ENCODE measurements at places on chromosomes 6 and 20. TPM values are rescaled to one million over a fixed set of nuclear protein-coding genes. Genes with fewer than 3 reads are reported as not detected.

Gene TPX2
- total RNA-seq = 111 TPM

Gene MRAP2
- not detected for total RNA-seq

Gene FOXQ1
- not detected for total RNA-seq

Gene GPX6
- total RNA-seq = not detected

Gene CRISP3
- total RNA-seq = not detected

Gene TFAP2A
- not detected for total RNA-seq

Gene PRDM1
- 13.4 TPM for total RNA-seq

Gene BPIFB2
- total RNA-seq = not detected

DNA sequence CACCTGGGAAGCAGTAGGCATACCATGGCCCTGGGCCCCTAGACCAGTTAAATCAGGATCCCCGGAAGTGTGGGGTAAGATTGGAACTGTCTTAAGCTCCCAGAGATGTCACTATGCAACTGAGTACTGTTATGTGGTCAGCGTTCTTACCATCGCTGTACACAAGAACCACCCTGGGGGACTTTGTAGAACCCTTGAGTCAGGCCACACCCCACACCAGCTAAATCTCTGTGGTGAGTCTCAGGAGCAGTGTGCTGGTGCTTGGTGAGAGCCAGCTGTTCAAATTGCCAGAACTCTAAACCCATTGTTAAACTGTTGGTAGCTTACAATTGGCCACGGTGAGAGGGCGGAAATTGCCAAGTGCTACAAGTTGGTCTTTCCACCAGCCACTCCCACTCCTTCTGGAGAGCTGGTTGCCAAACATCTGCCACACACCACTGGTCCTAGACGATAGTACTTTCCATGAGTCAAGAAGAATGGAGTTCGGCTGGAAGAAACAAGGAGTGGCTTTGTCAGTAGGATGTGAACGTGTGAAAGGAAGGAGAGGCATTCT is 80.5 kb upstream of the SYNDIG1 start:
- no peaks in the 10 kb centered on the region for H3K27me3 ChIP-seq
- no peaks in the 10 kb centered on the region for H3K36me3 ChIP-seq
- H3K27ac ChIP-seq = no peak overlapping the region
- peaks cover 34% of the 10 kb centered on the region for H3K4me1 ChIP-seq
- no peak for DNase-seq

DNA sequence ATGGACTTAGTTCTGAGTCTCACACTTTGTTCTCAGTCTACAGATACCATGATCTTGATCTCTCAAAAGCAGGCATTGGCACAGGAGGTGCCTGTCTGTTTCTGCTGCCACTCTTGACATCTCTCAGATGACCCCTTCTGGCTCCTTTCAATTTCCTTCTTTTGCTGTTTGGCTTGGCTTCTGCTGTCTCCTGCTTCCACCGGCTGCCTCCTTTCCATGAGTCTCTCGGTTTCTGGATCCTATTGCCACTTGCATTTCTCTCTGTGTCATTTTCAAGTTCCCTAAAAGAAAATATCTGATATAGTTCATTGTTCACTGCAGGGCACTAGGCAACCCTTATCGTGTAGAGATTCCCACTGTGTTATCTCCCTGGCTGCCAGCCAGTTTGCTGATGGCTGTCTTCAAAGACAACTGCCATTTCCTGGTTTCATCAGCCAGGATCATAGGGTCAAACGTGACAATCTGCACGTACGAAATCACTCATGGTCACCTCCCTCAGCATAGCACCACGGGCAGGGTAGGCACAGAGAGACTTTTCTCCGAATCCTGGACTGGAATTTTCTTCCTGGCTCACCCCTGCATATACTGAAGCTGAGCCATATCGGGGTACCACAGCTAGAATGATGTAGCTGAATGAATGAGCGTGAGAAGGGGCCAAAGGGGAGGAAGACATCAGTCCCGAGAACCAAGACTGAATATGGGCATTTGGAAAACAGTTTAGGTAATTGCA is 144.6 kb upstream of the TMEM170B start:
- DNase-seq = no peak
- no peaks in the 10 kb centered on the region for H3K27me3 ChIP-seq
- no peak overlapping the region for H3K4me3 ChIP-seq
- H3K27ac ChIP-seq = no peak overlapping the region
- H3K36me3 ChIP-seq = no peaks in the 10 kb centered on the region

DNA sequence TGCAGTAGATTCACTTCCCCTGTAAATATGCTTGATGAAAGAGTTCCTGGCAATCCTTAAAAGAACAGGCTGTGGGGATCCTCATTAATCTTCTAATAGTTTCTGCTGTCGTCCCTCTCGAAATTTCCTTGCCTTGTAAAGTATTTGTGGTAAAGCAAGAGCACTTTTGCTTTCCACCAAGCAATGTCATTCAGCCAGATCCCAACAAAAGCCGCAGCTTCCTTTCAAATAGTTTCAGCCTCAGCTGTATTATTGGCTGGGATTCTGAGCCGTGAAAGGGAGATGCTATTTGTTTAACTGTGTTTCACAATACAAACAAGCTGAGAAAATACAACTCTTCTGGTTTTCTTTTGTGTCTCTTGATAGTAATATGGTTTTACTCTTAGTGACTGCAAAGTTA is 48.9 kb upstream of the EPHA7 start:
- H3K36me3 ChIP-seq = no peaks in the 10 kb centered on the region
- DNase-seq = no peak
- no peaks in the 10 kb centered on the region for H3K27me3 ChIP-seq
- H3K4me1 ChIP-seq = no peaks in the 10 kb centered on the region

- no peaks in the 10 kb centered on the region for H3K36me3 ChIP-seq
- H3K4me3 ChIP-seq = no peak overlapping the region
- no peaks in the 10 kb centered on the region for H3K27me3 ChIP-seq
- H3K27ac ChIP-seq = no peak overlapping the region
- no peak for DNase-seq
These were observed 624.2 kb downstream of the COL12A1 start for GRCh38 chr6:74581681-74582080.

GRCh38 chr6:108587258-108588059 is 26.7 kb downstream of the FOXO3 start:
- no peak overlapping the region for H3K27ac ChIP-seq
- H3K4me3 ChIP-seq = no peak overlapping the region
- H3K4me1 ChIP-seq = peaks cover 43% of the 10 kb centered on the region

- no peak for DNase-seq
- no peaks in the 10 kb centered on the region for H3K4me1 ChIP-seq
- no peak overlapping the region for H3K27ac ChIP-seq
- no peak overlapping the region for H3K4me3 ChIP-seq
- no peaks in the 10 kb centered on the region for H3K36me3 ChIP-seq
These were observed 151.1 kb upstream of the GLP1R start for GRCh38 chr6:38897507-38897906.

- H3K4me1 ChIP-seq = peaks cover 11% of the 10 kb centered on the region
- DNase-seq = no peak
- no peaks in the 10 kb centered on the region for H3K36me3 ChIP-seq
- H3K27me3 ChIP-seq = peaks cover 2% of the 10 kb centered on the region
These were observed 454.3 kb upstream of the JARID2 start for GRCh38 chr6:14791526-14791925.

DNA sequence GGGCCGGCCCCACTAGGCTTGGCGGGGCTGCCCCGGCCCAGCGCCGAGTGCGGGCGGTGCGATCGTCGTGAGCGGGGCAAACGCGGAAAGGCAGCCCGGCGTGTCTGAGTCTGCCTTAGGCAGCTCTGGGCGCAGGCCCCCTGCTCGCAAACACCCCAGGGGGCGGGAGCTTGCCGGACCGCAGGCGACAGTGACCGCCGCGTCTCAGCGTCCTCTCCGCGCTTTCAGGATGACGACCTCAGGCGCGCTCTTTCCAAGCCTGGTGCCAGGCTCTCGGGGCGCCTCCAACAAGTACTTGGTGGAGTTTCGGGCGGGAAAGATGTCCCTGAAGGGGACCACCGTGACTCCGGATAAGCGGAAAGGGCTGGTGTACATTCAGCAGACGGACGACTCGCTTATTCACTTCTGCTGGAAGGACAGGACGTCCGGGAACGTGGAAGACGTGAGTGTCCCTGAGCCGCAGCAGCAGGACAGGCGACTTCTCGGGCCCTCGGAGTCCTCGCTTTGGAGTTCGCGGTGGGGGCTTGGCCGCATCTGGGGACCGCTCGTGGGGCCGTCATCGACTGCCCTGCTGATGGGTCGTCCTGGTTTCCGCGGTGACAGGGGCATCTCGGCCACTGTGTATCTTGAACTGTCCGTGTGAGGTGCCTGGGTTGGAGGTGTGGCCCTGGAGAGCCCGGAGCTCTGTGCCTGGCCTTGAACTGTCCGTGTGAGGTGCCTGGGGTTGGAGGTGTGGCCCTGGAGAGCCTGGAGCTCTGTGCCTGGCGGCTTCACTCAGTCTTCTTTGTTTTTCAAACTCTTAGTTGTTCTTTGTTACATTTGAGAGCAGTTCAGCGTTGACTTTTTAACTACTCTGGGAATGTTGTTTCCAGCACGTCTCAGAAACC is 786 bp downstream of the ADRM1 start:
- DNase-seq = peak; percentile 29
- peaks cover 17% of the 10 kb centered on the region for H3K36me3 ChIP-seq
- H3K27ac ChIP-seq = peak overlapping the region; percentile 82
- peaks cover 18% of the 10 kb centered on the region for H3K4me1 ChIP-seq
- peak overlapping the region; percentile 93 for H3K4me3 ChIP-seq

DNA sequence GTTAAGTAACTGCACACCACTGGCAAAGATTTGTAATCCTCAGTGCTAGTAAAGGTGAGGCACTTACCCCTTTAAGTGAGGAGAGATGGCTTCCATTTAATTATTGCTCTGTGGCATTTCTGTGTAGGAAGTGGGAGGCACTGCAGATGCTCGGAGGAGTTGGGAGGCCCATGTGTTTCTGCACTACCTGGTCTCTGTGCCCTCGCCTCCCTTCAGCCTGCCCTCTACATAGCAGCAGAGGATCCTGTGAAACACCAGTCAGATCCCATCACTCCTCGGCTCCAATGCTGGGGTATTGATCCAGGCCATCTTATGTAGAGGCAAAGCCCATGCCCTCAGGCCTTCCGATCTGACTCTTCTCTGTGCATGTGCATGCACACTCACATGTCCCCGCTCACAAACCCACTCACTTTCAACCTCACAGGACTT is 67.0 kb downstream of the SLX4IP start:
- H3K36me3 ChIP-seq = peaks cover 4% of the 10 kb centered on the region
- peak overlapping the region; percentile 83 for H3K27ac ChIP-seq
- H3K4me1 ChIP-seq = peaks cover 31% of the 10 kb centered on the region
- peak overlapping the region; percentile 76 for H3K4me3 ChIP-seq
- no peaks in the 10 kb centered on the region for H3K27me3 ChIP-seq

DNA sequence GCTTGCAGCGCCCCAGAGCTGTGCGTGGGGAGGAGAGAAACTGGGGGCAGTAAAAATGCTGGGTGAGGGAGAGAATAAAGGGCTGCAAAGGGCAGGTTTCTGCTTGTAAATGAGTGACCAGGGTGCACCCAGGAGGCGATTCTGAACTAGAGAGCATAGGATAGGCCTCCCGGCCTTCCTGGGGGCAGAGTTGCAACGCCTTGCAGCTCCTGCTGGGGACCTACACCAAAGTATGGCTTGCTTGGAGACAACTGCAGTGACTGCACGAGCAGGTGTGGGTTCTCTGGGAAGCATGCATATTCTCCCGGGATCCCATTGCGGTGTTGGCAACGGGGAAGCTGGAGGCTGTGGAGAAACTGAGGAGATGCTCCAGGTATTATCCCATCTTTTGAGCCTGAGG is 111.6 kb upstream of the SPACA1 start:
- no peak overlapping the region for H3K4me3 ChIP-seq
- no peaks in the 10 kb centered on the region for H3K4me1 ChIP-seq
- H3K27me3 ChIP-seq = peaks cover under 1% of the 10 kb centered on the region
- DNase-seq = no peak

DNA sequence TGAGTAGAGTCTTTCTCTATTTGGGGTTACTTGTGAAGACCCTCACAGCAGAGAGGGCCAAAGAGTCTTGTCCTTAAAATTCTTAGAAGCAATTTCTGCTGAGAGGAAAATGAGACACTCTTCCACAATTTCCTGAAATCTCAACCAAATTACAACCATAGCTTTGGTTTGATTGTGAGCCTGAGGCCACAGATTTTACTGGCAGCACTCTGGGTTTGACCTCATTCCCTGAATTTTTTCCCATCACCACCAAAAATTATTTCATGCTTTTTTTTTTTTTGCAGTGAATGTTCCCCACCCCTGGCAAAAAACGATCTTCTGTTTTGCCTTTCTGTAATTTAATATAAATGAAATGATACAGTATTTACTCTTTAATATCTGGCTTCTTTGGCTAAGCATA is 125.5 kb downstream of the THEMIS start:
- no peak overlapping the region for H3K27ac ChIP-seq
- DNase-seq = no peak

- no peak overlapping the region for H3K4me3 ChIP-seq
- no peak overlapping the region for H3K27ac ChIP-seq
- H3K36me3 ChIP-seq = peaks cover 7% of the 10 kb centered on the region
- H3K4me1 ChIP-seq = peaks cover 34% of the 10 kb centered on the region
These were observed 49.7 kb downstream of the OR2B2 start for GRCh38 chr6:27862396-27863066.

- DNase-seq = no peak
- H3K27me3 ChIP-seq = no peaks in the 10 kb centered on the region
- H3K27ac ChIP-seq = no peak overlapping the region
- no peaks in the 10 kb centered on the region for H3K4me1 ChIP-seq
- H3K36me3 ChIP-seq = no peaks in the 10 kb centered on the region
- H3K4me3 ChIP-seq = no peak overlapping the region
These were observed 31.2 kb upstream of the PDE7B start for GRCh38 chr6:135820340-135820739.

GRCh38 chr6:120373185-120373584 is 961.1 kb downstream of the TBC1D32 start:
- no peaks in the 10 kb centered on the region for H3K36me3 ChIP-seq
- no peaks in the 10 kb centered on the region for H3K4me1 ChIP-seq
- DNase-seq = no peak
- H3K4me3 ChIP-seq = no peak overlapping the region

GRCh38 chr6:34949636-34950035 is 60.6 kb downstream of the ANKS1A start:
- H3K4me1 ChIP-seq = peaks cover 2% of the 10 kb centered on the region
- H3K4me3 ChIP-seq = no peak overlapping the region
- H3K27me3 ChIP-seq = no peaks in the 10 kb centered on the region
- H3K36me3 ChIP-seq = peaks cover 2% of the 10 kb centered on the region

DNA sequence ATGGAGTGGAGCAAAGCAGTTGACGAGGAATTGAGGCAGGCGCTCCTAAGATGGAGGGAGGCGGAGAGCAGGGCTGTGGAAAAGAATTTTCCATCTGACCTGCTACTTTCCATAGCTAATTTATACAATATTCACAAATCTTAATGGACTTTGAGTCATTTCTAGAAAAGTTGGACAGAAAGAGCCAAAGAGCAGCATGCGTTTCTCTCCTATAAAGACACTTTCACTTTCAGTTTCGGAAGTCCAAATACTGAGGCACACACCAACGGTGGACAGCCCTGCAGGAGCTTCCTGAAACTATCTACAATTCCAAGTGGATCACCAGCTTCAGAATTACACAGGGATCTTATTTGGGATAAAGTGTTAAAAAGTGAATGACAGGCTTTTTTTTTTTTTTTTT is 43.5 kb downstream of the PANK2 start:
- no peak overlapping the region for H3K27ac ChIP-seq
- no peak for DNase-seq
- H3K27me3 ChIP-seq = no peaks in the 10 kb centered on the region
- peaks cover 30% of the 10 kb centered on the region for H3K4me1 ChIP-seq
- no peak overlapping the region for H3K4me3 ChIP-seq
- peaks cover 30% of the 10 kb centered on the region for H3K36me3 ChIP-seq

All from activated naive CD8-positive, alpha-beta T cell treated with anti-CD3 and anti-CD28 coated beads for 36 hours (primary cell).